NCI-H1694 (cell line): ENCODE measurements at places on chromosomes 2 and 18.
A peak's percentile ranks its signal among the peaks of the same experiment; 100 is the strongest.

DNA sequence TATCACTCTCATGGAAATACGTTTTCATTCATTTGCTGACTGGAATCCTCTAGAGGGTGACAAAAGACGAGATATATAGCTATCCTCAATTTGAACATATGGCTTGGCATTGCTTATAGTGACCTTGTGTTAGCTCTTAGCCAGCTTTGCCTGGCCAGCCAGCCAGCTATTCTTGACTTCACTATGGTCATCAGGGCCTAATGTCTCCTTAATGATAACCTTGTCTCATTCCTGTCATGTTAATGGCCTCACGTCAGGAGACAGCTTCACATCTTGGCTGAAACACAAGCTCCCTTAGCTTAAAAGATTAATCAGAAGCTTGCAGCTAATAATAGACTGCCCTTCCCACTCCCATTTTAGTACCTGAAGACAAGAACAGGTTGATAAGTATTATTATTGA, 1517.5 kb upstream of the PIK3C3 start:
- no peak for DNase-seq

DNA sequence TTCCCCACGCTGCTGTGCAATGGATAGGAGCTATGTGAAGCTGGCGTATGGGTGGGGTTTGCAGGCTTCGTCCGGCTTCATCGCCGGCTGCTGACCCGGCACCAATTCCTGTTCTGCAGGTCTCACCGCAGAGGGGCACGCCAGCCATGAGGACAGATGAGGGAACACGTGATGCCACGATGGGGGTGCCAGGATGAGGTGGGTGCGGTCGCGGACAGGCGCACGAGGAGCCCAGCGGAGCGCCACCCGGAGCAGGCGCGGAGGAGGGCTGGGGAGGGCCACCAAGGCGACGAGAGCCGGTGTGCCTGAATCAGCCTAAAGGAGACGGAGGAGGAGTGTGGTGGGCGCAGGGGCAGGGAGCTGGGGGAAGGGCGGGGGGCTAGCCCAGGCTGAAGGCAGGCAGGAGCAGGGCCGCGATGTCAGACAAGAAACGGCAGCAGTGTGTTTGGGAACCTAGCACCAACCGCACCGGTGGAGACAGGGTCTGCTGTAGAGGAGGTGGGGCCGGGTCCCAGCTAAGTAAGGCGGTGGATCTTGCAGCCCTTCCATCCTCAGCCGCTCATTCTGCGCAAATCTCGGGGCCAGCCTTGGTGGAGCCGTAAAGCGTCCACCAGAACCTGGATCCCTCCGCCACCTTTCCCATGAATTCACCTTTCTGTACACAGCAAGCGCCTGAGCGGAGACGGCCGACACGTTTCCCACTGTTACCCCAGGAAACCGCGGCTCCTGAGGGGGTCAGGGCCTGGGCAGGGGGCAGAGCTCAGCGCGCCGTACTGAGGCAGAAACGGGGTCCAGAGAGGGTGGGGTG, 17.0 kb upstream of the CD8A start:
- DNase-seq = peak; percentile 23

DNA sequence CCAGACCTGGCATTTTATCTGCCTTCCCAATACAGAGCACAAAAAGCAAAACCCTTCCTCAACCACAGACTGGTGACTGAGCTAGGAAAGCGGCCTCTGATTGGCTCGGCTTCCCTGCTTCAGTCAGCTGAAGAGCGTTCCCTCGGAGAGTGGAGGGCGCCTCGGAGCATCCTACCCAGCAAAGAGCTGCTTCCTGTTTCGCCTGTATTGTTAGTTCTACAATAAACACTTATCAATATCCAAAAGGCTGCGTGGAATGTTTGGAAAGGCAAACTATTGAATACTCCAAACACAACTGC, 125.0 kb downstream of the CACNB4 start:
- DNase-seq = peak; percentile 77

DNA sequence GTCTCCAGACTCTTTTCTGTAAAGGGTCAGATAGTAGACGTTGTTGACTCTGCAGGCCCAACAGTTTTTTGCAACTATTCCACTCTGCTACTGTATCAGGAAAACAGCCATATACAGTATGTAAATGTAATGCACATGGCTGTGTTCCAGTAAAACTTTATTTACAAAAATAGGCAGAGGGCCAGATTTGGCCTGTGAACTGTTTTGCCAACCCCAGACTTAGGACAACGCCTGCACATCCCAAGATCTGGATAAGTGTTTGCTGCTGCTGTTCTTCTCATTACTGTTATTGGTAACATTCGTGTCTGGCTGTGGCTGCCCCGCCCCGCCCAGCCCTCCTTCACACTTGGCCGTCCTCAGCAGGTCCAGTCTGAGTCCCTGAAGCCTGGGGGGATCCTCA, 94.6 kb upstream of the MCFD2 start:
- no peak for DNase-seq

- DNase-seq = no peak
Measured at GRCh38 chr2:166671801-166672200, 177.8 kb upstream of the SCN7A start.
